ENCODE measurements at places on chromosomes 2 and 18.

- DNase-seq: no peak
These were observed 663 bp downstream of the C2orf49 start for GRCh38 chr2:105338020-105338385.

GRCh38 chr2:16093639-16094529 is 153.5 kb downstream of the MYCN start:
- peak; percentile 3 for DNase-seq

DNA sequence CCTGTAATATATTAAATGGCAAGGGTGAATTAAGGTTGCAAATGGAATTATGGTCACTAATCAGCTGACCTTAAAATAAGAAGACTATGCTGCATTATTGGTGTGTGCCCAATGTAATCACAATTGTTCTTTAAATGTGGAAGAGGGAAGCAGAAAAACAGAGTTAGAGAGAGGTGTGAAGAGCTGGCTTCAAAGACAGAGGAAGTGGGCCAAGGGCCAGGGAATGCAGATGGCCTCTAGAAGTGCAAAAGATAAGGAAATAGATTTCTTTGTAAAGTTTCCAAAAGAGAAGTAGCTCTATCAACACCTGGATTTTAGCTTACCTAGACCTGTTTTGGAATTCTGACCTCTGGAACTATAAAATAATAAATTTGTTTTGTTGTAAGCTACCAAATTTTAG is 276.0 kb downstream of the LRRTM1 start:
- no peak for DNase-seq

DNA sequence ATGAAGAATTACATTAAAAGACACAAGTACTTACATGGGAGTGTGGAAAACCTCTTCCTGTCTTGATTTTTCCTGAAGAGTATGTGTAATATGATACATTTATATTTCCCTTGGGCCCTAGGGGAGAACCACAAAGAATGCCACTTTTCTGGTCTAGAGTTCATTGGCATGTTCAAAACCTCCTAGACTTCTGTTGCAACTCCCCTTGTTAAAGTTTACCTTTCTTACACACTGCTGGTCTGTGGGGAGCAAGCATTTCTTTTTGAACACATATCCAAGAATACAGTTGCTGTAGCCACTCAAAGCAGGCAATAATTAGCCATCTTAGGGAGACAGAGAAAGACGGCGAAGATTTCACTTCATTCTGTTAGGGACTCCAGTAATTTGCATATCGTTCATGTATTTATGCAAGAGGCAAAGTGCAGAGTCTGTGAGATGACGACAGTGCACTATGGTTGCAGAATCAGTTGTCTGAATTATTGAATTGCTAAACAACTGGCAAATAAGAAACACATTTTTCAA is 103.5 kb downstream of the NOL4 start:
- DNase-seq: peak; percentile 79

- DNase-seq: peak; percentile 31
These were observed 386.5 kb downstream of the DLGAP1 start for GRCh38 chr18:4068552-4069158.

GRCh38 chr18:69843015-69843414 is 104.7 kb downstream of the CD226 start:
- DNase-seq: no peak

GRCh38 chr18:9106800-9107584 is 4.5 kb downstream of the NDUFV2 start:
- no peak for DNase-seq

- DNase-seq: no peak
These were observed 860.4 kb upstream of the SOX11 start for GRCh38 chr2:4831751-4832150.

GRCh38 chr2:26018184-26019055 is 15.5 kb upstream of the RAB10 start:
- DNase-seq: peak; percentile 92

DNA sequence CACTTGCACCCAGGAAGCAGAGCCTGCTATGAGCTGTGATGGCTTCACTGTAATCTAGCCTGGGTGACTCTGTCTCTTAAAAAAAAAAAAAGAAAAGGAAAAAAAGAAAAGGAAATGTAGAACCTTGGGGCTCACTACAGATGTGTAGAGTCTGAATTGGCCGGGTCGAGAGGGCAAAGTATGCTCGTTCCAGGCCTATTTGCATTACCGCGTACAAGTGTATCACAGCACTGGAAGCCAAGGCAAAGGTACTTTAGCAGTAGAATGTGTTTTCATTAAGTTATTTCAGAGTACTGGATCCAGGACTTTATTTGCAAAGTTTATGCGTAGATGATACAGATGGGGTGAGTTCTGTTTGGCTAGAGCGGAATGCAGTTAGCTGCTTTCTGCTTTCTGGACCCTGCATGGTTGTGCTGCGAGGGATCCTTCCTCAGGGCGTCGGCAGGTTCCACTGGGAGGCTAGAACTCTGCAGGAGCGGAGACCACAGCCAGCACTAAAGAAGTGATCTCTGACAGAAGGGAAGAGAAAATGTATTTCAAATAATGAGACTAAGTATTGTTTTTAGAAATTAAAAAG is 51.8 kb downstream of the LDLRAD4 start:
- no peak for DNase-seq

DNA sequence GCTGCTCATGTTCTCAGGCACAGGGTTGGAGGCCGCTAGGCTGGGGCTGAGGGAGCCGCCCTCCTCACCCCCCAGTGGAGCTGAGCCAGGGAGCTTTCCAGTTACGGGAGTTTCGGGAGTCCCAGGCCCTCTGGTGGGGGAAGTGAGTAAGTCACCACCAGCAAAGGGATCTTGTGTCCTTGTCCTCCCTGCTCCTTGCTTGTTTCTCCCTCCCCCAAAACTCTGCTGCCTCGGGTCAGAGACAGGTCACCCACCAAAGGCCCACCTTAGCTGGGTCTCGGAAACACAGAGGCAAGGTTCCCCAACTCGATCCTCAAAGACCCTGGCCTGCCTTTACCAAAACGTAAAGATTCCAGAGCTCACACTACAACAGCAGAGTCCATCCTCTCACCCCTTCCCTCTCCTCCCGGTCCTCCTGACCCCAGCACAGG is 60.5 kb upstream of the POMC start:
- DNase-seq: peak; percentile 30

- DNase-seq: no peak
These were observed 11.1 kb downstream of the FASTKD1 start for GRCh38 chr2:169562519-169562918.

DNA sequence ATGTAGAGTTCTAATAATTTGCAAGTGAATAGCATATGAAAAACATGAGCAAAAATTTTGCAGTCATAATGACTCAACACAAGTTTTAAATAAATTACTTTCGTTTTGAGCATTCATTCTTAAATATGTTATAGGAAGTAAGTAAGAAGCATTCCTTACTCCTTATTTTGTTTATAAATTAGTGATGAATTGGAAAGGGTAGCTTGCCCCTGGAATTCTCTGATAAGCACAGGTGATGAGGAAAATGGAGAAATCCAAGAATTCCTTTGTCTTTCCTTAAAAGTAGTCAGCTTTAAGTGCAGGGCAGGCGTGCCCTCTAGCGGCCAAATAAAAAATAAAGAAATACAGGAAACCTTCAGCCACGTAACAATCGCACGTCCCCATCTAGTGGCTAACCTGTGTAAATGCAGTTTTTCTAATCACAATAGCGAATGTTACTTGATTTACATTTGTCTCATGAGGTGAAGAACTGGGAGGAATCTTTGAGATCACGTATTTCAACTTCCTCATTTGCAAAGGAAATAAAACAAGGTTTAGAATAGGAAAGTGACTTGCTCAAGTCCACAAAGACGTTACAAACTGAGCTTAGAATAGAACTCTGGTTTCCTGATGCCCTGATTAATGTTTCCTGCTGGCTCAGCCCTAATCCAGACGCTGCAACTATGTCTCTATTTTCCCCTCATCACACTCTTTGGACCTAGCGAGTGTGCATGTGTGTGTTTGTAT is 47.2 kb upstream of the ZNG1B start:
- DNase-seq: no peak

DNA sequence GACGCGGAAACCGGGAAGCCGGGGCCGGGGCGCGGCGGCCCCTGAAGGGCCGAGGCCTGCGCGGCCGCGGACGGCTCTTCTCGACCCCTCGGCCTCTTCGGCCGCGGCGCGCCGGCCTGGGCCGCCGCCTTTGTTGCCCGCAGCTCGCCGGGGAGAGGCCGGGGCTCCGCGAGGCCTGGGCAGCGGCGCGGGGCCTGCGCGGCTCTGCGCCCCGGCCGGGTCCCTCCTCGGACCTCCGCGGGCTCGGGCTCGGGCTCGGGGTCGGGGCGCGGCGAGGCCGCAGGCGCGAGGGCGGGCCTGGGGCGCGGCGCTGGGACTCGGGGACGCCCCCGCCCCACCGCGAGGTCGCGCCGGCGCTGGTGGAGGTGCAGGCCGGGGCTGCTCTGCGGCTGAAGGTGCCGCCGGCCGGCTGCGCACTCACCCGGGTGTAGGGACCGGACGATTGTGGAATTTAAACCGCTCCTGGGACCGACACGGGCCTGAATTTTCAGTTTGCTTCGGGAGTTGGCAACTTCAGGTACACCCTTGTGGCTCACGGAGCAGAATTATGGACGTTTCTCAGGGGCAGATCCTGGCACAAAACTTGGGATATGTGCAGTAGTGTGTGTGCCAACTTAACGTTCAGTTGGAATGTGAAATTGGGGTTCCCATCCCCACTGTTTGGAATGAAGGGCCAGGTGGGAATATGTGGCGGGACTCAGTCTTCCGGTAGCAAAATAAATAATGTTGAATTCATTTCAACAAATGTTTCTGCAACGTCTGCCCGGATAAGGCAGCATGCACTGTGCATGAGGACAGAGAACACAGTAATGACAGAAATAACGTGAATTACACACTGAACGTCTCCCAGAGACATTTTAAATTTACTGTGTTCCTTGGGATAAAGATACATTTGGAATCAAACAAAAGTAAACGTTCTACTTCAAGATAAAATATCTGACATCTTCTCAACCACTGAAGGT is 787 bp downstream of the SOCS6 start:
- DNase-seq: no peak

GRCh38 chr18:50075772-50076171 is 119.2 kb downstream of the MYO5B start:
- peak; percentile 40 for DNase-seq

- DNase-seq: no peak
These were observed 21.2 kb downstream of the GPC1 start for GRCh38 chr2:240456447-240457222.

- DNase-seq: no peak
These were observed 54.6 kb upstream of the PHLPP1 start for GRCh38 chr18:62660691-62661090.

GRCh38 chr2:143841935-143842334 is 678.0 kb downstream of the ZEB2 start:
- no peak for DNase-seq

- no peak for DNase-seq
These were observed 267.3 kb downstream of the SLC8A1 start for GRCh38 chr2:40184551-40184950.

GRCh38 chr2:28150236-28150915 is 242.3 kb upstream of the FOSL2 start:
- no peak for DNase-seq

GRCh38 chr2:200604571-200605255 is 18.9 kb downstream of the AOX1 start:
- no peak for DNase-seq

GRCh38 chr18:47254341-47254939 is 3.0 kb upstream of the SKOR2 start:
- peak; percentile 18 for DNase-seq

Measured in kidney glomerular epithelial cell (primary cell).